ENCODE measurements at places on chromosomes 5 and 9.

GRCh38 chr5:38364825-38365224 is 106.5 kb downstream of the EGFLAM start:
- no peak for DNase-seq

- DNase-seq, result no peak
These were observed 594 bp downstream of the ANKRD18A start for GRCh38 chr9:38619556-38620447.

DNA sequence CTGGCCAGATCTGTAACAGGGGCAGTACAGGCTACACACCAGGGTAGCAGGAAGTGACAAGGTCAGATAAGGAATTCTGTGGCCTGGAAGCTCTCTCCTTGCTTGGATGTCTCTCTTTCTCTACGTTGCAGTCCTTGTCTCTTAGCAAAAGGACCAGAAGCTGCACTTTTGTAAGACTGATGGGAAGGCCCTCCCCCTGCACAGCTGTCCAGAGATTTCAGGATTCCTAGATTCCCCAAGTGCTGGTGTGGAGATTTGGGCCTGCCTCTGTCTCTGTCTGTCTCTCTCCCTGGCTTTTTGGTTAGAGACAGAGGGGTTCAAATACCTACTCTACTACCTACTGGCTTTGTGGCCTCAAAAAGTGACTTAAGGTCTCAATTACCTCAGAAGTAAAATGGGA is 10.0 kb upstream of the CNTFR start:
- DNase-seq, result no peak

- DNase-seq, result no peak
These were observed 11.5 kb downstream of the PDLIM4 start for GRCh38 chr5:132268769-132269551.

DNA sequence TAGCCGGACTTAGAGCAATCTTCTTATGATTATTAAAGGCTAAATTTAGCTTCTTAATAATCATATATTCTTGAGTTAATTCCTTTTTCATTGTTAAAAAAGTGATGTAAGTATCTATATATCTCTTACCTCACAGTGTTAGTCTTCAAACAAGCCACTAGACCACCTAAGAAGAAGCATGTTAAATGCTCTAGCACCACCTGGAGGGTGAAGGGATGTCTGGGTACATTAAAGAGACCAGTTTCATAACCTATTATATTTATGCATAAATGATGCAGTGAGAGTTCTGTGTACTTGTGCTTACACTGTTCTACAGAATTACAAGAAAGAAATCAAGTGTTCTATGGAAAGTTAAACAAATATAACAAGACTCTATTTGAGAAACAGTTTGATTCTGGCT is 55.9 kb upstream of the SLCO6A1 start:
- DNase-seq, result no peak

- DNase-seq, result no peak
These were observed 123.7 kb downstream of the WNK2 start for GRCh38 chr9:93307468-93308157.

- DNase-seq, result no peak
These were observed 220.6 kb upstream of the MAP3K1 start for GRCh38 chr5:56594792-56595191.

DNA sequence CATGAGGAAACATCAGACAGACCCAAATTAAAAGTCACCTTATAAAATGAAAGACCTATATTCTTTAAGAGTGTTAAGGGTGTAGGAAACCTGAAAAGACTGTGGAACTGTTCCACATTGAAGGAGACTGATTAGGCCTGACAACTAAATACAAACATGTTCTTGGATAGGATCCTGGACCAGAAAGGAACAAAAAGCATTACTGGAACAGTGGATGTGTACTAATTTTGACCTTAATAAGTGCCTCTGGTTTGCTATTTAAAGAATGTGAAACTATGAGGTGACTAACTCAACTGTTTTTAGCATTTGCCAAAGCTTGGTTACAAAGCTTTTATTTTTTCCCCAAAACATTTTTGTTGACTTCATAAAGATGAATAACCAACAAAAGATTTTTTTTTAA is 340.6 kb downstream of the CAAP1 start:
- no peak for DNase-seq

DNA sequence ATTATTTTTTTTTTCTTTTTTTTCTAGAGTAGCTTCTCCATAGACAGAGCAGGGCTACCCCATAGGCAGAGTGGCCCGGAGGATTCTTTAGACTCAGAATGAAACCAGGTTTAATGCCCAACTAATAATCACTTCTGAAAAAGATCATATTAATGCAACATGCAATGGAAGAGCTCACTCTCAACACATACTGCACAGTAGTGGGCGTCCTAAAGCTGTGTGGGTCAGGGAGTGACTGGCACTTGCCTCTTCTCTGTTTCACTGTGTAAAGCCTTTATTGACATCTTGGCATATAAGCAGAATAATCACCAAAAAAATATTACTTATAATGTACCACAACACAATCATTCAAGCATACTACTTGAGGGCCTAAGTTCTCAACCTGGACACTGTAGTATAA is 11.1 kb downstream of the PWWP2A start:
- DNase-seq, result no peak

Data from brain pericyte (primary cell).